Stimulated activated CD4-positive, alpha-beta T cell treated with anti-CD3 and anti-CD28 coated beads, Interleukin-15, amount 100 ng/mL, for 1 hour (primary cell): ENCODE measurements at places on chromosomes 16 and 17.

DNA sequence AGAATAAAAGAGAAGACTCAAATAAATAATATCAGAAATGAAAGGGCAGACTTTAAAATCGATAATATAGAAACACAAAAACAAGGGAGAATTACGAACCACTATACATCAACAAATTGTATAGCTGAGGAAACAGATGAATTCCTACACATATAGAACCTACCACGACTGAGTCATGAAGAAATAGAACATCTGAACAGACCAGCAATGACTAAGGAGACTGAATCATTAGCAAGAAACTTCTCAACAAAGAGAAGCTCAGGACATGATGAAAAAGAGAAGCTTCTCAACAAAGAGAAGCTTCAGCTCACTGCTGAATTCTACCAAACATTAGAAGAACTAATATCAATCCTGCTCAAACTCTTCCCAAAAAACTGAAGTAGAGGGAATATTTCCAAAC lies 255.9 kb downstream of the CEP112 start:
- DNase-seq: no peak

DNA sequence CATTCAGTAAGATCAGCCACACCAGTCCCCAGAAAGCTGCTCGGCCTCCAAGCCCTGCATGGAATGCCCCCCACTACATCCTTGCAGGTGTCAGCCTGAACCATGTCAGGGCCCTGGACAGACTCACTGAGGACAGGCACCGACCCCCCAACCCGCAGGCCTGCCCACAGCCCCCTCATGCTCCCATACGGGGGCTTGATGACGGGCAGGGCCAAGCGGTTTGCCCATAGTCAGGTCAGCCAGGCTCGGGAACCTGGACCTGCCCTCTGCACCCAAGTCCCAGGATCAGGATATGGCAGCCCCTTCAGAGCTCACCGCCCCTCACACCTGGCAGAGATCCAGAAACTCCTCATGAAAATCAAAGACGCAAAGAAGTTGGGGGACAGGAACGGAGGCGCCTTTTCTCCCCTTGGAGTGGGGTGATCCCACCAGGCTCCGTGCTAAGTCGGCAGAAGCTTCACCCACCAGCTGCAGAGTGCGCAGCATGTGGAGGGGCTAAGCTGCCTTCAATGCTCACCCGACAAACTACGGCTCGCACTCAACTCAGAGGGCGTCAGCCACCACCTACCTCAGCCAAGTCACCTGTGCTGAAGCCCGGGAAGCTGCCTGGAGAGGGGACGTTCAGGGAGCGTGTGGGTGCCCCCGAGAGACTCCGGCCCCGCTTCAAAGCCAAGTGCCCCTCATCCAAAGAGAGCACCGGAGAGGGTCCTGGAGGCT lies 26.5 kb downstream of the GNPTG start:
- no peak for DNase-seq

GRCh38 chr17:34384822-34385605 lies 22.0 kb upstream of the CCL1 start:
- no peak for DNase-seq

DNA sequence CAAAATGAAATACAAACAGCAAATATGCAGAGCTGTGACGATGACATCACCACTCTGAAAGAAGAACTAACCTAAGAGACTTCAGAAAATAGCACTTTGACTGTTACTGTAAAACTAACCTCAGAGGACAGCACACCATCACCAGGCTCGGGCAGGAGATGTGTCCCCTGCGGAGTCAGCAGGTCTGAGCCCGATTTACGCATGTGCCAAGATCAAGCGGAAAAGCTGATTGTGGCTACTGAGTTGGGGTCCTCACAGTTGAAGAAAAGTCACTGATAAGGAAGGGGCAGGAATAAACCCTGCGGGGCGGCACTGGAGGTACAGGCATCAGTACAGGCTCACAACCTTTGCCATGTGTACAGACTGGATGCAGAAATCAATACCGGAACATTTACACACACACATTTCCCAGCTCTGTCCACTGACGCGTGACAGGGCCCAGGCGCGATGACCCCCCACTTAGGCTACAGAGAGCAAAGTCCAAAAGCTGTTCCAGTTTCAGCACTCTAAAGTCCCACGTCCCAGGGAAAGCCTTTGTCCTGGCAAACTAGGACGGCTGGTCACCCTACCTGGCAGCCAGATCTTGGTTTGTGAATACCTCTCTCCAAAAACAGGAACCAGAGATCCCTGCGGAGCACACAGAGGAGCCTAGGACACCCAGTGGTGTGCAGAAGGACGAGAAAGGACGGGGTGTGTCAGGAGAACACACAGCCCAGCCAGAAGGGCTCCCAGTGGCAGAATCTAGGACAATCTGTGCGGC lies 21.5 kb downstream of the TRAP1 start:
- DNase-seq: no peak
